Stimulated activated naive CD8-positive, alpha-beta T cell treated with anti-CD3 and anti-CD28 coated beads, Interleukin-15, Interleukin-2, amounts not matched to agents 100 U/mL and 50 U/mL, for 24 hours (primary cell): ENCODE measurements at places on chromosomes 3 and 15.

DNA sequence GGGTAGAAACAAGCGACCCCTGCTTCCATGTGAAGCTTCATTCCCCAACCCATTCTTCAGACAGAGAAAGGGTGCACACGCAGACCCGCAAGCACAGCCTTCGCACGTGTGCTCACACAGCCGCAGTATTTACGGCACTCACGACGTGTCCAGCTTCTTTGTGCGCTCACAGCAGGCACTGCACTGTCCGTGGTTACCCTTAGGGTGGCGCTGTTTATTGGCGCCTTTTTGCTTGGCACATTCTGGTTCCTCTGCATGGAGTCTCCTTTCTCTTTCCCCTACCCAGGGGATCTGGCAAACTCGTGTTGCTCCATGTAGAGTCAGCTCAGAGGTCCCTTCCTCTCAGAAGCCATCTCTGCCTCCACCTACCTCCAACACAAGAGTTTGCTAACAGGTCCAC is 115.1 kb downstream of the SLCO3A1 start:
- DNase-seq, result no peak

DNA sequence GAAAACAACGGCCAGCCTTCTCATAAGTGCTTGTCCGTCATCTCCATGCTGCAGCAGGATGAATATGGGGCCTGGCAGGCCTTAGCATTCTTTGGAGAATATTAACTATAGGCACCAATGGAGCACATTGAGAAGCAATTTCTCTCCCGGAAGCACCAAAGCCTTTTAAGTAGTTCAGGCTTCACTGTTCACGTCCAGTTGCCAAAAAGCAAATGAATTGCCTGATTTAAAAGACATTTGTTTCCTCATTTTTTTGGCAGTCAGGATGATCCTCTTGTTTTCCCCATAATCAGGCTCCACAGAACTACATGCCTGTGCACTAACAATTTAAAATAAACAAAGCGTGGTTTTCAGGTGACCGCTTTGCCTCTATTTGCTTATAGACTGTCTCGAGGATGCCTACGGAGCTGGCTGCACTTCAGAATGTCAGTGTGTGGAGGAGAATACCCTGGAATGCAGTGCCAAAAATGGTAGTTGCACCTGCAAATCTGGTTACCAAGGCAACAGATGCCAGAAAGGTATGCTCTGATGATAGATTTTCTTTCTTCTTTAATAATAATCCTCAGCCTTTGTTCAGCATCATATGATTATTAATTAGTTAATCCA is 725.2 kb upstream of the GOLIM4 start:
- no peak for DNase-seq

DNA sequence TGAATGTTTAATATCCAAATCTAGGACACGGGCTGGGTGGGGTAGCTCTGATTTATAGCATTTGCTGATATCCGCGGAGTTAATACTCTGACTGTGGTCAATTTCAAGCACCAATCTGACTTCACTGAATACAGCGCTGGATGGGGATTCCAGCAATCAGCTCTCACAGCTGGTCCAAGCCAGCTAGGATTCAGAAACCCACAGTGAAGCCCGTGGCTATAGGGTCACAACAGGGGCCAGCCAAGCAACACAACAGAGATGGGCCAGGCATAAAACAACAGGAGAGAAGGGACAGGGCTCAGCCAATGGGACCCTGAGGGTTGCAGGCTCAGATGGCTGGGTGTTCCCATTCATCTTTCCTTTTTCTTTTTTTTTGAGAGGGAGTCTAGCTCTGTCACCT is 5.4 kb upstream of the LMAN1L start:
- DNase-seq, result no peak

GRCh38 chr3:2783261-2783660 is 326.9 kb downstream of the IL5RA start:
- no peak for DNase-seq

GRCh38 chr15:41487802-41488201 is 5.9 kb upstream of the ITPKA start:
- peak; percentile 50 for DNase-seq

DNA sequence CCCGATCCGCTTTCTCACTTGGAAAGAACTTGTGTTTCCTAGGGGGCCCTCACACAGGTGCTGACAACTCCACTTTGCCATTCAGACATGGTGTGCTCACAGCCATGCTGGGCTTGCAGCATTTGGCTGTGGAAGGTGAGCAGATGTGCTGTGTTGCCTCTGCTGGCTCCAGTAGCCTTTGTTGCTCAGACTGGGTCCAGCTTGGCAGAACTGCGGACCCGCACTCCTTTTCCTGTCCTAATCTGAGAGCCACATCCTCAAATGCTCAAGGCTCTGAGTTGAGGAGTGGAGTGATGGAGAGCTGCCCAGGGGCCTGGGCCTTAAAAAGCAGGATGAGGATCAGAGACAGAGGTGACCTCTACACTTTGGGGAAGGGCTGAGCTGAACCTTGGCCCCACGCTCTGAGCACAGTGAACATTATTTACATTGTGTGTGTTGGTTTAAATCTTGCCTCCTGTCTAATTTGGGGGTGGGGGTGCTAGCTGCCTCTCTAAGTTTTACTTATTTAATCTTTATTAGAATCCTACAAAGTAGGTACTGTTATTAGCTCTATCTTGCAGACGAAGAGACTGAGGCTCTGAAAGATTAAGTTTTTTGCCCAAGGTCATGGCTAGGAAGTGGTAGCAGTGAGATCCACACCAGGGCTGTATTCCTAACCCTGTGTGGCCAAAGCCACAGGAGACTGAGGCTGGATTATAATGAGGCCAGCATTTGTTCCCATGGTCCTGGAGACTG is 17.2 kb downstream of the ACOX2 start:
- DNase-seq, result no peak

DNA sequence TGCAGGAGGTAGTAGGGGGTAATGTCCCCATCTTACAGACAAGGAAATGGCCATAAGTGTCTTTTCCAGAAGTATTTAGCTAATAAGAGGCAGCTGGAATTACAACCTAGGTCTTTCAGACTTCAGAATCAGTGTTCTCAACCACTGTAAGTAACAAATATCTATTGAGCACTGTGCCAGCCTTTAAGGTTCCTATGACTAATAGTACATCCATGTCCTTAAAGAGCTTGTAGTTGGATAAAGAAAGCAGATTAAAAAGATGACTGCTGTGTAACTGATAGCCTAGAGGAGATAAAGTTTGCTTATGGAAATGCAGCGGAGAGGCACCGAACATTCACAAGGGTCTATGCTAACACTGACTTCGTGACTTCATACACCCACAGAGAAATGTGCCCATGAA is 136.0 kb downstream of the KCNMB2 start:
- no peak for DNase-seq

GRCh38 chr15:66461917-66462316 is 35.6 kb downstream of the SNAPC5 start:
- no peak for DNase-seq

DNA sequence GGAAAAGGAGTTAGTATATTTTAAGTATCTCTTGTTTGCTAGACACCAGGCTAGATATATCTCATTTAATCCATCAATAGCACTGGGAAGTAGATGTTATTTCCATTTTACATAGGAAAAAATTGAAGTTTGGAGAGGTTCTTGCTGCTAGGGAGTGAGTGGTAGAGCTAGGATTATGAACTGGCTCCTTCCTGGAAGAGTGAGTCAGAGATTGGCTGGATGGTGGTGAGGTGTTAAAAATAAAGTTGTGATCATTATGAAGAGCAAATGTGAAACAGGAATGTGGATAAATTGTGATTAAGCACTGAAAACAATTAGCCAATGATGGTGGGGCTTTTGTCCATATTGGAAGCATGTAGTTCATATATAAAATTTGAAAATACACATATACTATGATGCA is 234.2 kb downstream of the WNT5A start:
- DNase-seq, result no peak
